ENCODE measurements at places on chromosomes 4 and X.
A peak's percentile ranks its signal among the peaks of the same experiment; 100 is the strongest.

DNA sequence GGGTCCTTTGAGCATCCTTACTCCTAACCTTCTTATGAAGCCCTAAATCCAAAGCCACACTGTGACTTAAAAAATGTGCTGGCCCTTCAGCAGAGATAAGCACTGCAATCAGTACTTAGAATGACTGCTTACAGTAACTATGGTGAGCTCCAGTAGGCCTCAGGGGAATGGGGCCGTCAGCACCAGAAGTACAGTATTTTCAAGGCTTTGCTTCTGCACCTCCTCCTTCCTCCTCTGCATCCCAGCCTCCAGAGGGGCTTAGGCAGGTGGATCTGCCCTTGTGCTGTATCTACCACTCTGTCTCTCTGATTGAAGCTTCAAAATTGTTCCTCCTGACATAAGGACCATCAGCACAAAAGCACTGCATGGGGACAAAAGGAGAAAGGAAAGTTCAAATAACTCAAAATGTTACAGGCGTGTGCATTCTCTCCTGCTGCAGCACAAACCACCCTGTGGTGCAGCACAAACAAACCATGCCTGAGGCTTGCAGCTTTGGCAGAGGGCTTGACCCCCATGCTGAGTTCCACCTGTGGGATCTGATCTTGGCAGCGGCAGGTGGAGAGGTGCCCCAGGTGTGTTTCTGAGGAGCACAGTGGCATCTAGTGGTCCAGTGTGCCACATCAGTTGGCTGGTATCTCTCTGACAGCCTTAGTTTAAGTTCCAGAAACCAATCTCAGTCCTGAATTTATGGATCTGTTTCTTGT is 164.7 kb downstream of the SOWAHB start:
- DNase-seq, result peak; percentile 61
- H3K36me3 ChIP-seq, result peaks cover 22% of the 10 kb centered on the region
- H3K4me1 ChIP-seq, result peaks cover 13% of the 10 kb centered on the region
- no peak overlapping the region for H3K4me3 ChIP-seq
- no peak overlapping the region for H3K27ac ChIP-seq

- H3K4me1 ChIP-seq, result peaks cover 71% of the 10 kb centered on the region
- H3K27me3 ChIP-seq, result no peaks in the 10 kb centered on the region
- H3K4me3 ChIP-seq, result no peak overlapping the region
- H3K36me3 ChIP-seq, result peaks cover under 1% of the 10 kb centered on the region
- DNase-seq, result no peak
- H3K27ac ChIP-seq, result peak overlapping the region; percentile 49
These were observed 92.6 kb downstream of the KDR start for GRCh38 chr4:55032788-55033187.

- H3K4me1 ChIP-seq, result peaks cover 16% of the 10 kb centered on the region
- peaks cover 69% of the 10 kb centered on the region for H3K27me3 ChIP-seq
- H3K27ac ChIP-seq, result peak overlapping the region; percentile 39
- DNase-seq, result no peak
These were observed 670.0 kb upstream of the AMOT start for GRCh38 chrX:113510586-113510985.

DNA sequence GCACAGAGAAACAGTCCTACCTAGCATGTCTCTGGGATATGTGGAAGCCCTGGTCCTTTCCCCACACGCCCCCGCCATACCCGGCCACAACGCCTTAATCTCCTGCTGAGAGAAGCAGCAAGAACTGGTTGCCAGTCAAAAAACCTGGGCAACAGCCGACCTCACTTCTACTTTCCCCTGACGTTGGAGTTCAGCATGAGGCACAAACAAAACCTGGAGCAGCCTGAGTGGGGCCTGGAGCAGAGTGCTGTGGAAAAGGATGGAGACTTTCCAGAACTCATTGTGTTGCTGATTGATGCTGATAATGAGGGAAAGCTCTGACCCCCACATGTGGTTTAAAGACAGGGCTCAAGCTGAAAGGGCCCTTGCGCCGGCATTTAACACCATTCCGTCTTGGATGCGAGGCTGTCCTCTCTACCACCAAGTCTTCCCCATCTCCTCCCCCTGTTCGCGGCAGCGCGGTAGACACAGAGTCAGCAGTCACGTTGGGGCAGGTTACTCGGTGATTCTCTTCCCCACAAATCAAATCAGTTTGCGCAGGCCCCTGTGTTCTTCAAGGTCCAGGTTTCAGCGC is 666 bp downstream of the CCDC158 start:
- H3K4me3 ChIP-seq, result peak overlapping the region; percentile 20
- no peak overlapping the region for H3K27ac ChIP-seq
- DNase-seq, result no peak
- no peaks in the 10 kb centered on the region for H3K36me3 ChIP-seq
- no peaks in the 10 kb centered on the region for H3K27me3 ChIP-seq
- H3K4me1 ChIP-seq, result no peaks in the 10 kb centered on the region

DNA sequence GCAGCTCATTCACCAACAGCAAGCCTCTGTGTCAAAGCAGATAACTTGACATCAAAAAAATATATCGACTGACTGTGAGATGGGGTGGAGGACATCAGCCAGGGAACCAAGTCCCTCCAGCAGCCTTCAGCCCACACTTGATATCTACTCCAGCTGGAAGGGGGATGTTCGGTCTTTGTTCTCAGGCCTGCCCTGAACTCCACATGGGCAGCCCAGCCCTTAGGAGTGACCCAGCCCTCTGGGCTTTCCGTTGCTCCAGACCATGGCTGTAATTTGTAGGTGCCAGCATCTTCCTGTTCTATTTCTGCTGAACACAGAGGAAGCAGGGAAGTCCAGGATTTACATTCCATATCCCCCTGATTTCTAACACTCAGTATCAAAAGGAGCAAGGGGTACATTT is 17.4 kb downstream of the RASL11B start:
- H3K4me1 ChIP-seq, result peaks cover 7% of the 10 kb centered on the region
- H3K27ac ChIP-seq, result no peak overlapping the region
- H3K27me3 ChIP-seq, result no peaks in the 10 kb centered on the region
- H3K36me3 ChIP-seq, result peaks cover 13% of the 10 kb centered on the region
- DNase-seq, result no peak
- H3K4me3 ChIP-seq, result no peak overlapping the region

GRCh38 chr4:99013884-99014523 is 18.5 kb downstream of the METAP1 start:
- H3K36me3 ChIP-seq, result no peaks in the 10 kb centered on the region
- no peaks in the 10 kb centered on the region for H3K27me3 ChIP-seq
- no peak overlapping the region for H3K4me3 ChIP-seq
- no peak overlapping the region for H3K27ac ChIP-seq

- H3K4me1 ChIP-seq, result peaks cover 5% of the 10 kb centered on the region
- H3K27me3 ChIP-seq, result peaks cover 21% of the 10 kb centered on the region
- peak; percentile 64 for DNase-seq
- no peak overlapping the region for H3K4me3 ChIP-seq
These were observed 23.2 kb downstream of the PRPS2 start for GRCh38 chrX:12814420-12814819.

DNA sequence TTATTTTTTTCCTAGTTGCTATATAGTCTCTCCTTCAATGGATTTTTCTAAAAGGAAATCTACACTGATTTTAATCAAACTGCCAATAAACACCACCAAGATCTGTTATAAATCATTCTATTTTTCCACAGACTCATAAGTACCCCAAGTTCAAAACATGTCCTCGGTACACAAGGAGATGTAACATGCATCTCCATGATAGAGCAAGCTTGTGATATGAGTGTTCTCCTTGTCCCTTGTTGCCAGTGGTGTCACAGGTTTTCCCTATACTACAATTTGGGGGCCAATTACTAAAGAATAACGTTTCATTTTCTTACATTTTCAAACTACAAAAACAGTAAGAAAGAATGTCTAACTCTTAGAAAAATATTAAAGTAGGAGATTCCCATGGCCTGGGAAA is 491 bp downstream of the ARHGEF6 start:
- H3K36me3 ChIP-seq, result no peaks in the 10 kb centered on the region
- no peak overlapping the region for H3K4me3 ChIP-seq
- DNase-seq, result no peak
- no peak overlapping the region for H3K27ac ChIP-seq

- no peaks in the 10 kb centered on the region for H3K27me3 ChIP-seq
- H3K36me3 ChIP-seq, result peaks cover 13% of the 10 kb centered on the region
- no peak for DNase-seq
These were observed 20.8 kb downstream of the GAK start for GRCh38 chr4:911221-911751.

GRCh38 chr4:6327220-6327917 is 57.7 kb downstream of the WFS1 start:
- no peak overlapping the region for H3K27ac ChIP-seq
- no peaks in the 10 kb centered on the region for H3K27me3 ChIP-seq
- H3K4me1 ChIP-seq, result no peaks in the 10 kb centered on the region
- peak; percentile 74 for DNase-seq

DNA sequence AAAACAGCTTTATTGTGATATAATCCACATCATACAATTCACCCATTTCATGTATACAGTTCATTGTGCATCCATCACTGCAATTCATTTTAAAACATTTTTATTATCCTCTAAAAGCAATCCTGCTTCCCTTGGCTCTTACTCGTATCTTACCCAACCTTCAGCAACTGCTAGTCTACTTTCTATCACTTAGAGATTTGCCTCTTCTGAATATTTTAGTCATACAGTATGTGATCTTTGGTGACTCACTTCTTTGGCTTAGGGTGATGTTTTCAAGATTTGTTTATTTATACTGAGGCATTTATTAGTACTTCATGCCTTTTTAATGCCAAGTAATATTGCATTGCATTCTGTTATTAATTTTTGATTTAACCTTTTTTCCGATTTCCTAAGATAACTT is 15.0 kb upstream of the MSMO1 start:
- peak; percentile 68 for DNase-seq
- H3K4me3 ChIP-seq, result no peak overlapping the region
- peaks cover 36% of the 10 kb centered on the region for H3K4me1 ChIP-seq

- H3K4me1 ChIP-seq, result no peaks in the 10 kb centered on the region
- H3K27ac ChIP-seq, result no peak overlapping the region
- DNase-seq, result peak; percentile 72
- peaks cover 4% of the 10 kb centered on the region for H3K36me3 ChIP-seq
- peaks cover 12% of the 10 kb centered on the region for H3K27me3 ChIP-seq
These were observed 3.0 kb upstream of the ATP1B4 start for GRCh38 chrX:120358737-120359456.

- no peak for DNase-seq
- peaks cover 42% of the 10 kb centered on the region for H3K27me3 ChIP-seq
- H3K27ac ChIP-seq, result no peak overlapping the region
- H3K4me1 ChIP-seq, result peaks cover 6% of the 10 kb centered on the region
- no peaks in the 10 kb centered on the region for H3K36me3 ChIP-seq
These were observed 112.9 kb upstream of the ACSL4 start for GRCh38 chrX:109845996-109846395.

DNA sequence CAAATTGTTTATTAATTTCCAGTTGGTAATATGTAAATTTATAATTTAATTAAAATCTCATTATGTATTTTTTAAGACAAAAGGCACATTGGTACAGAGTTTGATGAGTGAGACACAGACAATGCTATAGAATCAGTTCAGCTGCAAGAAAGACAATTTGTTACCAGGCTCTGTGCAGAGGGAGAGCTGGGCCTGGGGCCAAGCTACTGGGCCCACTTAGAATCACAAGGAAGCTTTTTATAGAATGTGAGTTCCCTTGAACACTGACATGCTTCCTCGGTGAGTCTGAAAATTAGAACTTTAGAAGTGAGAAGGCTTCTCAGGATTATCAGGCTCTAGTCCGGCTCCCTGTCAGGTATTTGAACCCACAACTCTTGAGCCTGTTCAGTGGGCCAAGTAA is 129.0 kb downstream of the AFF2 start:
- no peaks in the 10 kb centered on the region for H3K27me3 ChIP-seq
- H3K4me1 ChIP-seq, result no peaks in the 10 kb centered on the region
- DNase-seq, result no peak
- H3K27ac ChIP-seq, result no peak overlapping the region
- no peaks in the 10 kb centered on the region for H3K36me3 ChIP-seq

DNA sequence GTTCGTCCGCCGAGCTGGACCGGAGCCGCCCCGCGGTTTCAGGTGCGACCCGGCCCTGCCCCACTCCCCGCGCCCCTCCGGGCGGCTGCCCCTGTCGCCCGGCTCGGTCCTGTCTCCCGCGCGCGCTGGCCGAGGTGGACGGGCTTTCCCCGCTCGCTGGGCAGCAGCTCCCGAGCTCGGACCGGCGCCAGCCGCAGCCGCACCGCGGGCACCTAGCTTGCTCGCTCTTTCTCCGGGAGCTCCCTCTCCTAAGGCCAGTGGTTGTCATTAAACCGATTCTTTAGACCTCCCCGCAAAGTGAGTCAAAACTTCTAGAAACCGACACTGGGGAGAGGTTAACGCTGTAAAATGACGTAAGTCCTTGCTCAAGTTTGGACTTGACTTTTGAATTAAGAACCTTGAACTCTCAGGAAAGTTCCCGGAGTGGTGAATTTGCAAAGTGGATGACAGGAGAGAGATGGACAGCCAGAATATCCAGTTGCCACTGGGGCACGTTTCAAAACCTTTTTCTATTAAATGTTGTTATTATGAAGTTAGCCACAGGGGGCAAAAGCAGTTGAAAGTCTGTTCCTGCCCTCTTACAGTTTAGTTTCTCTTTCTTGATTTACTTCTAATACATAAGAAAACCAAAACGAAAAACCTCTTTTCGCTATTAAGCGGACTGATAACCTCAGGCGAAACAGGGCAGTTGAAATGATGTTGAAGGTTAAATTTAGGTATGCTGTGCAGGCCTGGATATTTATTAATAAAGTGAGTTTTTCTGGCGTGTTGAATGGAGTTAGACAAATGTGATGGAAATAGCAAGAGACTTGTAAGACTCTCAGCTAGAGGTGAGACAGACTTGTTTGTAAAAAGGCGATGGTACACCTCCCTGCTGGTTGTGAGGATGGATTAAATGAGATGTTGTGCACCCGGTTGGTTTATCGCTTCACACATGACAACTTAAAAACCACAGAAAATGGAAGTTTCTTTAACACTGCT is 847 bp downstream of the PI4K2B start:
- no peaks in the 10 kb centered on the region for H3K36me3 ChIP-seq
- H3K4me1 ChIP-seq, result peaks cover 10% of the 10 kb centered on the region
- H3K4me3 ChIP-seq, result peak overlapping the region; percentile 86
- H3K27me3 ChIP-seq, result no peaks in the 10 kb centered on the region

- H3K27ac ChIP-seq, result no peak overlapping the region
- DNase-seq, result peak; percentile 45
- no peaks in the 10 kb centered on the region for H3K27me3 ChIP-seq
- peaks cover 11% of the 10 kb centered on the region for H3K36me3 ChIP-seq
These were observed 2.5 kb downstream of the AADAT start for GRCh38 chr4:170087163-170087700.

DNA sequence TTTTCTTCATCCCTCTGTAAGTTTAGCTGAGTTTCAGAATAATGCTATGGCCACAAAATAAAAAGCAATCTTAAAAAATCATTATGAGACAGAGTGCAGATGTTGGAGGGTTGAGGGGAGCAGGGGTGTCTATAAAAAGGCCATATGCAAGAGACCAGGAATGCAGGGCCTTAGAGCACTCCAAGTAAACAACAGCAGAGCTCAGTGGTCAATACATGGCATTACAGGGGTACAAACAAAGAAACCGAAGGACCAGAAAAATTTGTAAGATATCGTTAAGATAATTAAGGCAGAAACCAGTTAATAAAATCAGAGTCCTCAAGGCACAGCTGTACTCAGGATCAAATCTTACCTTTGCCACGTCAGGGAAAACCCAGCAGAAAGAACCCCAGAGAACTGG is 28.4 kb upstream of the NDST3 start:
- no peak overlapping the region for H3K27ac ChIP-seq
- H3K36me3 ChIP-seq, result no peaks in the 10 kb centered on the region
- no peak for DNase-seq
- no peak overlapping the region for H3K4me3 ChIP-seq
- H3K27me3 ChIP-seq, result no peaks in the 10 kb centered on the region
- no peaks in the 10 kb centered on the region for H3K4me1 ChIP-seq

All from MCF 10A (cell line).